Type B pancreatic cell (in vitro differentiated cells): ENCODE measurements at places on chromosomes 2 and 18. TPM values are rescaled to one million over a fixed set of nuclear protein-coding genes. Genes with fewer than 3 reads are reported as not detected.
A peak's percentile ranks its signal among the peaks of the same experiment; 100 is the strongest.

DNA sequence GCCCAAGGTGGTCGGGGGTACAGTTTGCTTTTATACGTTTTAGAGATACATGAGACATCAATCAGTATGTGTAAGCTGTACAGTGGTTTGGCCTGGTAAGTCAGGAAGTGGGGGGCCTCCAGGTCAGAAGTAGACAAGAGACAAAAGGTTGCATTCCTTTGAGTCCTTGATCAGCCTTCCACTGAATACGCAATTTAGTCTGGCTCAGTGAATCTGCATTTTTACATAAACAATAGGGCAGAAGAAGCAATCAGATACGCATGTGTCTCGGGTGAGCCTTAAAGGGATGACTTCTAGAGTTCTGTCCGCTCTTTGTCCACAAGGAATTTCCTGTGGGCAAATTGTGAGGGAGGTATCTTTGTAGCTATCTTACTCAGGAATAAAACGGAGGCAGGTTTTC is 87.2 kb downstream of the SOWAHC start:
- peaks cover 37% of the 10 kb centered on the region for H3K4me1 ChIP-seq
- peak overlapping the region; percentile 89 for H3K27ac ChIP-seq
- no peak for DNase-seq
- H3K27me3 ChIP-seq = no peaks in the 10 kb centered on the region
- H3K36me3 ChIP-seq = no peaks in the 10 kb centered on the region

GRCh38 chr2:13542642-13543041 is 825.9 kb downstream of the TRIB2 start:
- no peak overlapping the region for H3K27ac ChIP-seq
- H3K4me3 ChIP-seq = no peak overlapping the region
- peaks cover 6% of the 10 kb centered on the region for H3K4me1 ChIP-seq
- H3K27me3 ChIP-seq = peaks cover 3% of the 10 kb centered on the region

DNA sequence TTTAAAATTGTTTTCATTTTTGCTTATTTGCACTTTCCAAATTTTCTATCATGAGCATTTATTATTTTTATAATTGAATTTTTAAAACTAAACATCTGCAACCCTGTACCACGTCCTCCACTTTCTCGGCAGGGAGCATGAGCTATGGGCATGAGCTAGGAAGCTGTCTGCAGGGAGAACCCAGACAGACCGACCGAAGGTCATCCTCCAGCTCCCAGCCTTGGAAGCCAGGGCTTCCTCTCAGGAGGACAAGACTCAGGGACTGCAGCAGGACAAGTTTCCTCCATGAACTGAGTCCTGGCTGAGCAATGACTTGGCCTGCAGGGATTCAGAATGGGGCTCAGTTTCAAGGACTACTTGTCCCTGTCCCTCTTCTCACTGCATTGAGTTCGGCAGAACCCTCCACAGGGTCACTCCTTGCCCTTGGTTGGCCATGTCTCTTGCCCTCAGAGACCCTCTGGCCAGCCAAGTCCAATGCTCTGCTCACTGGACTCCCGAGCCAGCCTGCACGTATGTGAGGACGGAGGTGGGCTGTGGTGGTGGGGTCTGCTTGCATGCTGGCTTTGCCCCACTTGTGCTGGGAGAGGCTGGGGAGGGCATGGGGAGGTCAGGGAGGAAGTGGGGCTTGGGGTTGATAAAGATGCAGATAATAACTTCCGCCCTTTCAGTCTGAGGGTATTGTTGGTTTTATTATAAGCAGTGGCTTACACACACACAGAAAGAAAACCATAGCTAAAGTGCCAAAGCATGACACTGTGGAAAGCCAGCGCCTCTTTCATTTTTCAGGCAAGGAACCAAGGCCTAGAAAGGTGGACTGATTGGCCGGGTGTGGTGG is 6.6 kb downstream of the NMUR1 start:
- H3K4me1 ChIP-seq = peaks cover 15% of the 10 kb centered on the region
- H3K4me3 ChIP-seq = no peak overlapping the region
- H3K36me3 ChIP-seq = no peaks in the 10 kb centered on the region
- DNase-seq = no peak

POTEF gene
- total RNA-seq = 14.2 and 25.0 TPM in 2 replicates

COL4A4 gene
- 1.1 and 1.9 TPM in 2 replicates for total RNA-seq

- no peak overlapping the region for H3K4me3 ChIP-seq
- no peak for DNase-seq
- no peaks in the 10 kb centered on the region for H3K36me3 ChIP-seq
Measured at GRCh38 chr18:58535340-58536201, 93.3 kb downstream of the ALPK2 start.

GRCh38 chr2:216880509-216881184 is 20.8 kb upstream of the TNP1 start:
- no peak overlapping the region for H3K27ac ChIP-seq
- DNase-seq = no peak

DNA sequence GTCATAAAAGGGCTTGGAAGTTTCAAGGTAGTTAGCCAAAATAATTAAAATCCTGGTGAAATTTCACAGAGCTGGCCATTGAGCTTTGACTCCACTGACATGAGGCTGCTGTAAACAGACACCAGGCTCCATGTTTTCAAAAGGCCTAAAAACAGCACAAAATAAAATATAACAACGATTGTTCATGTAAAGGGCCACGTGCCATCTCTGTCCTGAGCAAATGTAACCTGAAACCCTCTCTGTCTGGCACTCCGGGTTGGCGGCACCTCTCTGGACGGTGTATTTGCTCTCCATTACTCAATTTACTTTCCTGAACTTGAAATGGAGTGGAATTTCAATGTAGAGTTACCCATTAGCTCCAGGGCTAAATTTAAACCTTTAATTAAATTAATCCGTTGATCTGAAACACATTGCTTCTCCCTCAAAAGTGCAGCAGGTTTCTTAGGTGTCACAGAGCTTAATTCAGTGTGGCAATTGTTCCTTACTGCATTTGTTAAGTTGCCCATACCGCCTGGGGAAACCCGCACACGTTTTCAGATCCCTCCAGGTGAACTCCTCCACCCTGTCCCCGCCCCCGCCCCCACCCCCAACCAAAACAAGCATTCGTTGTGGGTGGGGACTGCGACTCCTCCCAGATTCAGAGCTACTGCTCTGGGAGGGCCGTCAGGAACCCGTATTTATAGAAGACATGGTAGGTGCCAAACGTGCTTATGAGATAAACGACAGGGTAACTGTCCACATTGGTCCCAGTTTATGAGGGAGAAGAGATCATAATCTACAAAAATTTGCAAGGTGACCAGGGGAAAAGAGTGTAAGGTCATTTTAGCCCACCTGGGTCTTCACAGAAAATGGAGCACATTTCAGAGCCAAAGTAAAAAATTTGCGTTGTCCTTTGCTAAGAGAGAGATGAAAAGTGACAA is 1.2 kb upstream of the CABLES1 start:
- peaks cover 37% of the 10 kb centered on the region for H3K4me1 ChIP-seq
- peak overlapping the region; percentile 89 for H3K4me3 ChIP-seq
- peak overlapping the region; percentile 85 for H3K27ac ChIP-seq
- no peak for DNase-seq

DNA sequence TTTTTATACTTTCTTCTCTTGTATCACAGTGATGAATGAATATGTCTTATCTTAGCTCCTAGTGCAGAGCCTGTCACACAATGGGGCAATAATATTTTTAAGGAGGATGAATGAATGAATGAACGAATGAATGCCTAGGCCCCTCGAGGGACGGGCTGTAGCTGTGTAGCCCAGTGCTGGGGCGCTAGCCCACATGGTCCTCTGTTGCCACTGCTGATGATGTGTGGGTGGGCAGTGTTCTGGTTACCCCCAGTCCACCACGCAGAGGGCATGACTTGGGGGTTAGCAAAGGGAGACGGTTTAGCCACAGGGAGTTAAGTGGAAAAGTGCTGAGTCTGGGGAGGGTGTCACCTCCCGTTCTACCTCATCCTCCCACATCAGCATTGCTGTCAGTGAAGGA is 134.2 kb downstream of the SMAD7 start:
- H3K36me3 ChIP-seq = peaks cover 18% of the 10 kb centered on the region
- peaks cover 32% of the 10 kb centered on the region for H3K4me1 ChIP-seq
- DNase-seq = peak; percentile 39
- H3K27me3 ChIP-seq = no peaks in the 10 kb centered on the region
- no peak overlapping the region for H3K27ac ChIP-seq

DNA sequence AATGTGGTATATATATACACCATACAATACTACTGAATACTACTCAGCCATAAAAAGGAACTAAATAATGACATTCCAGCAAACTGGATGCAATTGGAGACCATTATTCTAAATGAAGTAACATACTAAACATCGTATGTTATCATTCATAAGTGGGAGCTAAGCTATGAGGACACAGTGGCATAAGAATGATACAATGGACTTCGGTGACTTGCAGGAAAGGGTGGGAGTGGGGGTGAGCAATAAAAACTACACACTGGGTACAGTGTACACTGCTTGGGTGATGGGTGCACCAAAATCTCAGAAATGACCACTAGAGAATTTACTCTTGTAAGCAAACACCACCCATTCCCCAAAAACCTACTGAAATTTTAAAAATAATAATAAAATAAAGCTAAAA is 87.9 kb downstream of the RAB31 start:
- H3K36me3 ChIP-seq = peaks cover 13% of the 10 kb centered on the region
- peaks cover 6% of the 10 kb centered on the region for H3K4me1 ChIP-seq
- H3K27ac ChIP-seq = no peak overlapping the region
- no peak overlapping the region for H3K4me3 ChIP-seq
- H3K27me3 ChIP-seq = no peaks in the 10 kb centered on the region

SERPINB12 gene
- 15.5 and 22.3 TPM in 2 replicates for total RNA-seq

GRCh38 chr2:217953531-217953932 is 49.3 kb downstream of the TNS1 start:
- H3K4me3 ChIP-seq = no peak overlapping the region
- H3K27ac ChIP-seq = peak overlapping the region; percentile 36
- H3K36me3 ChIP-seq = peaks cover 11% of the 10 kb centered on the region

DNA sequence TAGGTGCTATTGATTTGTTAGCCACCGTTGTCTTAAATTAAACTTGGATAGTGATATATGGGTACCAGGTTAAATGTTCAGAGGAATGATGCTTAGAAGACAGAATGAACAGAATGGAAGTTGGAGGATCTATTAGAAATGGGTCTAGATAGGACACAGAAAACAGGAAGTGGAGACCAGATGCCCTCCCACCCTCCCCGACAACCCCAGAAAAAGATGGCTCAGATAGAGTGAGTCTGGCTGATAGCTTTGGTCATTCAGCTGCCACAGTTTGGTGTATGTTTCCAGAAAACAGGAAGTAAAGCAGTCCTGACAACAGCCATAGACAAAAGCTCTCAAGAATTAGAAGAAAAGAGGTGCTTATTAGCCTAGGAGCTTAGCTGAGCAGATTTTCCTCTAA is 71.5 kb upstream of the DSG1 start:
- H3K27ac ChIP-seq = peak overlapping the region; percentile 80
- no peaks in the 10 kb centered on the region for H3K36me3 ChIP-seq
- DNase-seq = no peak
- H3K4me1 ChIP-seq = peaks cover 39% of the 10 kb centered on the region

DNA sequence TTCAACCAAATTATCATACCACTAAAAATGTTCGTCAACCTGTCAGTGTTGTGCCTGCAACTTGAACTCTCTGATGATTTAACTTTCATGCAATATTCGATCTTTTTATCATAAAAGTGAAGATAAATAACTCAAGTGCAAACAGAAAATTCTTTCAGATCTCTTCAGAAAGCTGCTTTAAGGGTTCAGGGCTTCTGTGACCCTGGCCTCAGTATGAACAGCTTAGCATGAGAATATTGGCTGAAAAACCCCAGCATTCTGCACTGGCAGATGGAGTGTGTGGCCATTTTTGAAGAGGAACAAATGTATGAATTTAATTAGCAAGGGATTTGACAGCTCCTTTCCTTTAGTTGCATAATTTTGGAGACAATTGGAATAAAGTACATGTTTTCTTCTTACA is 851.4 kb upstream of the SOX11 start:
- no peak overlapping the region for H3K27ac ChIP-seq
- H3K4me3 ChIP-seq = no peak overlapping the region
- no peaks in the 10 kb centered on the region for H3K36me3 ChIP-seq
- H3K27me3 ChIP-seq = peaks cover 11% of the 10 kb centered on the region
- peaks cover 5% of the 10 kb centered on the region for H3K4me1 ChIP-seq
- DNase-seq = no peak

CRIM1 gene
- total RNA-seq = 24.4 and 30.3 TPM in 2 replicates

GRCh38 chr2:183038341-183039300 is at the start of gene NCKAP1:
Gene NCKAP1, minus strand, starts transcription at chr2:183038457. Its CDS starts 358 bp downstream, at chr2:183038099.
- peaks cover 28% of the 10 kb centered on the region for H3K4me1 ChIP-seq
- peak; percentile 98 for DNase-seq
- H3K4me3 ChIP-seq = peak within 1 kb of the TSS; percentile 95
- H3K36me3 ChIP-seq = no peaks in the 10 kb centered on the region
- H3K27me3 ChIP-seq = peaks cover 16% of the 10 kb centered on the region

DNA sequence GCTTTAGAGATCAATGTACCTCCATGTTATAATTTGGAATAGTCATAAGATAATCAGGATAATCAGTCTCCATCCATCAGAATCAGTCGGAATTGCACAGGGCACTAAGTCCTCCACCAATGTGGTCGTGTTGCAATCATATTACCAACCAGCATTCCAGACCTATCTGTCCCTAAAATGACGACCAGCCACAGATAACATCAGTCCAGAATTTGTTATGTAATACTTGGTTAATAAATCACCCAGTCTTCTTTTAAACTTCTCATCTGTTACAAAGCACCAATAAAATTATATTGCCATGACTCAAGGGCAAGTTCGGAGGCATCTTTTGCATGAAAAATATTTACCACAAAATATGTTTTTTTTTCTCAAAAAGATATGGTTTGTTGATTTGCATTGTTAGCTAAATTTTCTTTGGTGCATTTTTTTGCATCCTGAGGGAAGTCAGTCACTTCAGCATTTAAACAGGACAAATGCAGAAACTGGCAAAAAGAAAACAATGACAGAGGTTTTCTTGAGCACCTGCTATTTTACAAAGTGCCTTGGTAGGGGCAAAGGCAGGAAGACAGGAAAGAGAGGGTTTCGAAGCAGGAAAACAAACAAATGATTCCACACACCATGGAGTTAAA is 29.3 kb downstream of the PIEZO2 start:
- peaks cover 5% of the 10 kb centered on the region for H3K36me3 ChIP-seq
- no peak overlapping the region for H3K4me3 ChIP-seq
- no peaks in the 10 kb centered on the region for H3K27me3 ChIP-seq
- no peak for DNase-seq
- no peak overlapping the region for H3K27ac ChIP-seq

- H3K4me1 ChIP-seq = peaks cover 19% of the 10 kb centered on the region
- H3K27ac ChIP-seq = no peak overlapping the region
- H3K4me3 ChIP-seq = no peak overlapping the region
- H3K36me3 ChIP-seq = no peaks in the 10 kb centered on the region
- DNase-seq = no peak
Measured at GRCh38 chr2:25187729-25188350, 19.5 kb upstream of the POMC start.
